ENCODE measurements at places on chromosomes 3 and 15.
A peak's percentile ranks its signal among the peaks of the same experiment; 100 is the strongest.

- no peak for DNase-seq
Observed at GRCh38 chr3:31600431-31600830, 67.7 kb downstream of the STT3B start.

- DNase-seq, result no peak
Observed at GRCh38 chr3:115062412-115062956, 84.6 kb downstream of the ZBTB20 start.

DNA sequence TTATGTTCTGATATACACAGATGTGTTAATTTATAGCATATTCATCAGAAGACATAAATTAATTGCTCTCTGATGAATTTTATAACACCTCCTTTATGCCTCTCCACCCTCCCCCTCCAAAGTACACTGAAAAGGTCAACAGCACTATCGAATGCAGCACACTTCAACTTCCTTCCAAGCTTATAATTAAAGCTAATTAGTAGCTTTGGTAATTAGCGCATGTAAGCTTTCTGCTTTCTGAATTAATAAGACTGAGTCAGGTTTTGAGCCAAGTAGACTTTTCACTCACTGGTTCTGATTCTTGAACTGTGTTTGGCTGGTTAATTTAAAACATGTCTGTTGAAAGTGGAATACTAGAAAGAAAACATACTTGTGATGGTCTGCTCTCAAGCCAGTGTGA is 760.8 kb upstream of the CFAP20DC start:
- DNase-seq, result no peak

DNA sequence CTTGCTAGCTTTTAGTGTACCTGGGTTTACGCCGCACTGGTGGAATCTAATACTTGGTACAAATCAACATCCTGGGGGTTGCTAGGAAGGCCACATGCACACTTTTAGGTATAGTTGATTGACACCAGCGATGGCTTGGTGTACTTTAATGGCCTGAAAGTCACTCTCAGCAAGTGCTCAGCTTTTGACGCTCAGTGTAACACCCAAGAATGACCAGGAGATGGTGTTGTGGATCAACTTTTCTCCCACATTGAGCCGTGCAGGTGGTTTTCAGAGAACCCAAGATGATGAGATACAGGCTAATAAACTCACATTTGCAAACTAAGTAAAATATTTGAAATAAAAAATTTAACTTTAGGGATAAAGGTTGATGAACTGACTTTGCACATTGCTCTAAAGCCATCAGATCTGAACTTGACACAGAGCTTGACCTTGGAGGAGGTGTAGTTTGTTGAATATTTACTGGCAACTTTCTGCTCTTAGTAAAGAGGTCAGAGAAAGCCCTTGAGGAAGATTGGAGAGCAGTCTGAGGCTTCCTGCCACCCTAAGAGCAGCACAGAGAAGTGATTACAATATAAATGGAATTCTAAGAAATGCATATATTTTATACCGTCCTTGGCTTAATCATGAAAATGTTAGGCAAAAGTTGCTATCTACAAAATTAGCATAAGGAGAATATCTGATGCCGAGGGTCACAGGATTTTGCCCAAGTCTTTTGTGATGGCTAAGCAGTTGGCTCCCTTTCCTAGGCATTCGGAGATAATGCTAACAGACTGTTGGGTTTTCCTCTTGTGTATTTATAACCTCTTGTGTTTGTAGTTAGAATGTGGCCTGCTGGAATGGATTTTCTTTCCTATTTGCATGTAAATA is 143.4 kb upstream of the RASGRP1 start:
- DNase-seq, result peak; percentile 83

DNA sequence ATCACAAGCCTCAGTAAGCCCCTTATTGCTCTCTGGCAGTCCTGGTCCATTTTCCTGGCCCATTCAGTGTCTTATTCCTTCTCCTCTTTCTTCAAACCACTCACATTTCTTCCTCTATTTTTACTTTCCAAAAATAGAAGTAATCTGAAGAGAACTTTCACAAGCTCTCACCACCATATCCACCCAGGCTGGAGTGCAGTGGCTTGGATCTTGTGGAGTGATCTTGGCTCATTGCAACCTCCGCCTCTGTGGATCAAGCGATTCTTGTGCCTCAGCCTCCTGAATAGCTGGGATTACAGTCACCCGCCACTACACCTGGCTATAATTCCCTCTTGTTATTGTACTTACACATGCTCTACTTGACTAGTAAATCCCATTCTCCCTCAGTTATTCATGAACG is 16.8 kb downstream of the ARMC8 start:
- DNase-seq, result no peak

DNA sequence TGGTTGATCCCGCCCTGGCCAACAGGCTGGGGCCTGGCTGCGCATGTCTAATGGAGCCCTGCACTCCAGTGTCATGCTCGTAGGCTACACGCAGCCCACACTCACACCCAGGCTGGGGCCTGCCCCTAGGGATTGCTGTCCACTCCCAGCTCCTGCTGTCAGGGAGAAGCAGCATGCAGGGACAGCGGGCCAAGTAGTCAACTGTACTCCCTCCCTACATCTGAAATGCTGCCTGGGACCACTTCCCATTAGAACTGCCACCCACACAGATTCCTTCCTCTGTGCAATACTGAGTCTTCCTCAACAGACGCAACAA is 16.1 kb downstream of the ALS2CL start:
- DNase-seq, result no peak

- peak; percentile 63 for DNase-seq
Observed at GRCh38 chr3:44988073-44988472, 12.0 kb downstream of the EXOSC7 start.

- DNase-seq, result peak; percentile 88
Observed at GRCh38 chr3:143644370-143645089, 203.7 kb downstream of the SLC9A9 start.

- DNase-seq, result no peak
Observed at GRCh38 chr3:141330718-141331376, 37.5 kb upstream of the ZBTB38 start.

DNA sequence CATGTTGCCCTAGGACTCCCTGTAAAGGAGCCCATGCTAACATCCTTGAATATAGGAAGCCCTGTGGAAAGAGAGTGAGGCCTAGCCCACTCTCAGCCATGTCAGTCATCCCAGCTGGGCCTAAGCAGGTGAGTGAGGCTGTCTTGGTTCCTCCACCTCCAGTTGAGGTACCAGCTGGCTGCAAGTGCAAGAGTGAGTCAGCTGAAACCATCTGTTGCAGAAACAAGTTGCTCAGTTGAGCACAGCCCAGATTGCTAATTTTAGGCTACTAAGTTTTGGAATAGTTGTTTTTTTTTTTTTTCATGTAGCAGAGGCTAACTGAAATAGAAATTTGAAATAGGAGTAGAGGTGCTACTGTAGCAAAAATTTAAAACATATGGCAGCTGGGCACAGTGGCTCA is 43.7 kb upstream of the ADPGK start:
- no peak for DNase-seq

DNA sequence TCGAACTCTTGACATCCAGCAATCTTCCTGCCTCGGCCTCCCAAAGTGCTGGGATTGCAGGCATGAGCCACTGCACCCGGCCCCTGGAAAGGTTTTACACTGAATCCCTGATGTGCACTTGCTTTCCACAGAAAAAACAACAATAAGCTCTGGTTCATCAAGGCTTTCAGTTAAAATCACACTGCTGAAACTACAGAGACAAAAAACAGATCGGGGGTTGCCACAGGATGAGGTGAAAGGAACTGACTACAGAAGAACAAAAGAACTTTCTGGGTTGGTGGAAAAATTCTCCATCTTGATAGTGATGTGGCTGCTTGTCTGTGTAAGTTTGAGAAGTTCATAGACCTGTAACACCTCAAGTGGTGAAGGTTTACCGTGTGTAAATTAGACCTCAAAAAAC is 2.9 kb downstream of the RAB43 start:
- DNase-seq, result no peak

DNA sequence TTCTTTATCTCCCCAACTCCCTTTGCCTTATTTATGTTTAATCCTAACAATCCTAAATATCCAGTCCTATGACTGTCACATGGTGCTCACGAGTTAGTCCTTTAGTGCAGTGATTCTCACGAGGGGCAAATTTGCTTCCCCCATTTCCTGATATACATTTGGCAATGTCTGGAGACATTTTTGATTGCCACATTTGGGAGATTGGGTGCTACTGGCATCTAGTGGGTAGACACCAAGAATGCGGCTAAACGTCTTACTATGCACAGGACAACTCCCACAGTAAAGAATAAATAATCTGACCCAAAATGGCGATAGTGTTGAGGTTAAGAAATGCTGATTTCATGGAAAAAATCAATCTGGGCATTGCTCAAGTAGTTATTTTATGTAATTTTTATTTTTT is 466.5 kb downstream of the ROBO2 start:
- peak; percentile 54 for DNase-seq

DNA sequence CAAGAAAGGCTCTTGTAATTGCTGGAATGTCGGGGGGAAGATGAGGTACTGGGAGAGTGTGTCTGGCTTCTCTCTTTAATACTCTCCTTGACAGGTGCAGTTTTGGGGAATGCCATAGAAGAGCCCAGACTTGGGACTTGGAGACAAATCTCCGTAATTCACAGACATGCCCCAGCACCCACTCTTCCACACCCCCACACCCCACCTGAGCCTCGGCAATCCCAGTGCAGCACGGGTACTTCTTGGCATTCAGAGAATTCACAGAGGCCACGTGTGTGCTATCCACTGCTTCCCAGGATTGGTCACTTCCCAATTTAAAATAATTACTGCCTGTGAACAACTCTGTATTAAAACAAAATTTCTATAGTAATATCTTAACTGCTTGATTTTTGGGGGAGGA is 43.9 kb downstream of the TRIM71 start:
- no peak for DNase-seq

DNA sequence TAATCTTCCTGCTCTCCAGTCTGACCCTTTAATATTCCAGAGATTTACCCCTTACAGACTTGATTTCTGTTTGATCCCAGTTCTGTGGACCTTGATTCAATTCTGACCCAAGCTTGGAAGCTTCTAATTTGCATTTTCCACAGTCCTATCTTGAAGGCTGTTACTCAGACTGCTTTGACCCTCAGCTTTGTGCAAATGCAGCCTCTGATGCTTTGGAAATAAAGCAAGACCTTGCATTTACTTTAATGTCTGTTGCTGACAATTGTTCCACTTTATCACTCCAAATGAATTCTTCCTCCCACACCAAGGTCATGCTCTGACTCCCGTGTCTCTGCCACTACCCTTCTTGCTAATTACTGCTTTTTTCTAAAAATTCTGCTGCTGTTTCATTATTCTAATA is 886.0 kb downstream of the TUSC7 start:
- DNase-seq, result no peak

- no peak for DNase-seq
Observed at GRCh38 chr3:149388001-149388440, 10.6 kb upstream of the TM4SF1 start.

DNA sequence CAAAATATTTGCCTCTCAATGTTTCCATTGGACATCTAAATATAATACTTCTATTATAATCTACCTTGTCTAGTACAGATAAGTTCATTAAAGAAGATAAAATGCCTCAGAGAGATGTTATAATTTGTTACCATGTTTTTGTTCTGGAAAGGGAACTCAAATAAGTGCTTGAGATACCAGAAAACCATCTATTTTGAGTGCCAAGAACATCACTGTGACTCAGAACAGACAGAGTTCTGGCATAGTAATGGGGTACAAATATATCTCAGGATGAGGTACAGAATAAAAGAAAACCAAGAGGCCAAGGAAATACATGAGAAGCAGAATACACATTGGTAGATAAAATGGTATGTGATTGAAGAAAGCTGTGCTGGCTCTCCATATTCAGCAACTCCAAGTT is 58.9 kb downstream of the IMPG2 start:
- no peak for DNase-seq

DNA sequence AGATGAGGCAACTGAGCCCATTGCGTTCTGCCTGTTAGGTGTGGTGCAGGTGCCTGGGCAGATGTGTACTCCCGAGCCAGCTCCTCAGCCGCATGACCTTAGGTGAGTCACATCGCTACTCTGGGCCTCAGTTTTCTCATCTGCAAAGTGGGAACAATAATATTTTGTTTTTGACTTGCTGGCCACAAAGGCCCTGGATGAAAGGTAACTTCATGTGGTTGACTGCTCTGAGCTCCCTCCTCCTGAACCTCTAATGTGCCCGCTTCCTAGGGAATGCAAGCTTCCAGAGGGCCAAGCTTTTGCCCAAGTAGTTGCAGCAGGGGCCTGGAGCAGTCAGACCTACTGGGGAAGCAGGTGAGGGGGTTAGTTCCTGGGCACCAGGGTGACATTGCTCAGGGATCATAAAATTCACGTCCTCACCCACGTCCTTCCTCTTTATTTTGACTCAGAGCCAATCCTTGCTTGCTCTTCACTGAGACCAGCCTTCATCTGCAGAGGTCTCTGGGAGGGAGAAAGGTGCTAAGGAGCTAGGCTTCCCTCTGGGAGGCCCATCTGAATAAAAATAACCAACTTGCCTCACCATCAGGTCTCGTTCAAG is 149.0 kb upstream of the TLE3 start:
- no peak for DNase-seq

DNA sequence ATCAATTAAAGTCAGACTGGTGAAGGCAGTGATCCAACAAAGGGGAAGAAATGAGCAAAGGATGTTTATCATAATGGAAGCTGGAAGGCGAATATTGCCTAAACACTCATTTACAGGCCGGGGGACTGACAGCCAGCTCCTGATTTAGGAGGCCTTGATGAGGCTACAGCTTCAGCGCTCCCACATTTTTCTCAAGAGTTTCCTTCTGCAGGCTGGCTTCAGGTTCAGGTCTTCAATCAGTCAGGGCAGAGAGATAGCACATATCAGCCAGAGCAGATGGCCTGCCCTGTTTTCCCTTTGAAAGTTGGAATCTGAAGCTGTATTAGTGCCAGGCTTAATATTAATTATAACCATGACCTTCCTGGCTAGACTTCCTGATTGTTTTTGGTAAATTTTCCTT is 218.9 kb downstream of the SV2B start:
- no peak for DNase-seq

DNA sequence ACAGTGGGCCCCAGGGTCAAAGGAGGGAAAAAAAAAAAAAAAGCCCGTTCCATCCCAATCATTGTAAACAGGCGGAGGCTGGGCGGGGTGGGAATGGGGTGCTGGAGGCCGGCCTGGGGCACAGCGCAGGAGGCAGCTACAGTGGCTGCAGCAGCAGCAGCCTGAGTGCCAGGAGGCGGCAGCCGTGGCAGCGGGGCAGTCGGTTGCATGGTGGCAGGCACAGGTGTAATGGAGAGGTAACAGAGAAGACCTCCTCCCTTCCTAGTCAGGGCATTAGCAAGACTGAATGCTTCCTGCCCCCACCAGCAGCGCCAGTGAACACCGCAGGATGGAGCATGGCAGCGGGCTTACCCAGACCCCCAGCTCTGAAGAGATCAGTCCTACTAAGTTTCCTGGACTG is 279.1 kb upstream of the TTC14 start:
- DNase-seq, result no peak

- no peak for DNase-seq
Observed at GRCh38 chr3:4778740-4779139, 200.5 kb upstream of the BHLHE40 start.

DNA sequence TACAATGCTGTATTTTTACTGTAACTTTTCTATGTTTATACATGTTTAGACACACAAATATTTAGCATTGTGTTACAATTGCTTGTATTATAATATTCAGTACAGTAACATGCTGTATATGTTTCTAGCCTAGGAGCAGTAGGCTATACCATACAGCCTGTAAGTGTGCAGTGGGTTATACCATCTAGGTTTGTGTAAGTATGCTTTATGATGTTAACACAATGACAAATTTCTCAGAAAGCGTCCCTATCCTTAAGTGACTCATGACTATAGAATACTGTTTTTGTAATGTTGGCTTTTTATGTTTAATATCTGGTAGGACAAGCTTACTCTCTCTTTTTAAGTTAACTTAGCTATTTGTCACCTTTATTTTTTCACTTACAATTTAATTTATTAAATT is 127.5 kb upstream of the THRB start:
- DNase-seq, result no peak
